ENCODE measurements at places on chromosomes 4 and X.

- no peak for DNase-seq
These were observed 15.9 kb downstream of the PLAC1 start for GRCh38 chrX:134642386-134642785.

DNA sequence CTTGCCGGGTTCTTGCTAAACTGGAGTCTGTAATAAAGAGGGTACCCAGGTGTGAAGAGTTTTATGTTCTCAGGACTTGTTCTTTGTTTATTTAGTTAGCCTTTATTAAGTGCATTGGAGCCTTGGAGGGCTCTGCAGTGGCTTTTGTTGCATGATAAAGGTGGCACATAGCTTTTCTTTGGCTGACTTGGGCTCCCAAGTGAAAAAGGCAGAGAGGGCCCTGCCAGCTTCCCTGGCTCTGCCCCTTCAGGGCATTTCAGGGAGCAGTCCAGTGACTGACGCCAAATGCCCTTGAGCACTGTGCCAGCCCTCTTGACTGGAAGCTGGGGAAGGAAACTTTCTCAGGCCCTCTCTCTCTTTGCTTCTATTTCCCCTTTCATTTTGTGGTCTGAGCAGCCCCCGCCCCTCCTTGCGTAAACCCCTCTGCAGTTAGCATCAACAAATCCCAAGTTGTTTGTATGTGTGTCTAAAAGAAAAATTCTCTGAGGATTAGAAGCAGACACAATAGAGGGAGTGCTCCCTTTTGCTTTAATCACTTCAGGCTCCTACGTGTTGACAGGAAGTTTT is 152.2 kb downstream of the NHS start:
- DNase-seq = peak; percentile 28

DNA sequence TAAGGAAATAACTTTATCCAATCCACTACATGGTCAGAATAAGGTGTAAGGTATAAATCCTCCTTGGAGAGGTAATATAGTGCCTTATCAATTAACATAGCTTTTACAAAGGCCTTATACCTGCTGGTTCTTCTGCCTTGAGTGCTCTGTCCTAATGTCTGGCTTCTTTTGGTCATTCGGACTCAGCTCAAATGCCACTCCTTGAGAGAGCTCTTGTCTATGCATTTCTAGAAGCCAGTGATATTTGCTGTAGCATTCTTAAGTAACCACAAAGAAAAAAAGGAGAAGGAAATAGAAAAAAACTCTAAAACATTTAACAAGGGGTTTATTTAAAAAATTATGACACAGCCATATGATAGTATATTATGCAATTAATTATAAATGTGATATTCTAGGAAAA is 444.8 kb upstream of the SLIT2 start:
- DNase-seq = no peak

DNA sequence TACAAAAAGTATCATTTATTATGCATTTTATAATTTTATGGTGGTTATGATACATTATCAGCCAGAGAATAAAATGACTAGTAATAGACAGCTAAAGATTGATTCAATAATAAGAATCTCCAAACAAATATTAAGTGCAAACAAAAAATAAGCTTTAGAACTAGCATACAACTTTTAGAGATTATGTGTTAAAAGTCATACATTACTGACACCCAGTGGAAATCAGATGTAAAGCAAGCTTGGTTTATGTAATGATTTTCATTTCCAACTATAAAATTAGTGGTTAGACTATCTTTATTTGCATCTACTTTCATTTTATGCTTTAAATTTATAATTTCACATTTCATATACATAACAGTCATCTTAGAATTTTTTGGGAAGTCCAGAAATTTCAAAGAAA is 57.7 kb downstream of the IL13RA2 start:
- DNase-seq = peak; percentile 14

DNA sequence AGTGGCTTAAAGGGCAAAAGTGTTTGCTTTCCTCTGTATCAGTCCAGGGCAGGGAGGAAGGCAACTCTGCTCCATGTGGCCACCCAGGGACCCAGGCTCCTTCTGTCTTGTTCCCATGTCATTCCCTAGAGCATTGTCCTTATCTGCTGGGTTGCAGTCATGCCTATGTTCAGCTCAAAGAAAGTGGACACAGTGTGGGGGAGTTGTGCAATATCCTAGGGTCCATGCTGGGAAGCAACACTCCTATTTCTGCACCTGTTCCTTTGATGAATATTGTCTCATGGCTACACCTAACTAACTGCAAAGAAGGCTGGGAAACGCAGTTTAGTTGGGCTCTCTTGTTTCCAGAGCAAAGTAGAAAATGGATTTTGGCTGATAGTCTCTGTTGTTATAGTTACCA is 107.0 kb upstream of the OTUD4 start:
- DNase-seq = no peak

GRCh38 chr4:113919611-113920010 is 59.8 kb downstream of the ARSJ start:
- no peak for DNase-seq

- no peak for DNase-seq
These were observed 102.0 kb upstream of the PDLIM3 start for GRCh38 chr4:185637163-185637875.

Measured in hematopoietic multipotent progenitor cell treated with erythropoietin and hydrocortisone succinate and interleukin-3 and kit ligand, for 6 days (in vitro differentiated cells).